Kidney (tissue), 22 donors: ENCODE measurements at places on chromosomes 5 and 9.

DNA sequence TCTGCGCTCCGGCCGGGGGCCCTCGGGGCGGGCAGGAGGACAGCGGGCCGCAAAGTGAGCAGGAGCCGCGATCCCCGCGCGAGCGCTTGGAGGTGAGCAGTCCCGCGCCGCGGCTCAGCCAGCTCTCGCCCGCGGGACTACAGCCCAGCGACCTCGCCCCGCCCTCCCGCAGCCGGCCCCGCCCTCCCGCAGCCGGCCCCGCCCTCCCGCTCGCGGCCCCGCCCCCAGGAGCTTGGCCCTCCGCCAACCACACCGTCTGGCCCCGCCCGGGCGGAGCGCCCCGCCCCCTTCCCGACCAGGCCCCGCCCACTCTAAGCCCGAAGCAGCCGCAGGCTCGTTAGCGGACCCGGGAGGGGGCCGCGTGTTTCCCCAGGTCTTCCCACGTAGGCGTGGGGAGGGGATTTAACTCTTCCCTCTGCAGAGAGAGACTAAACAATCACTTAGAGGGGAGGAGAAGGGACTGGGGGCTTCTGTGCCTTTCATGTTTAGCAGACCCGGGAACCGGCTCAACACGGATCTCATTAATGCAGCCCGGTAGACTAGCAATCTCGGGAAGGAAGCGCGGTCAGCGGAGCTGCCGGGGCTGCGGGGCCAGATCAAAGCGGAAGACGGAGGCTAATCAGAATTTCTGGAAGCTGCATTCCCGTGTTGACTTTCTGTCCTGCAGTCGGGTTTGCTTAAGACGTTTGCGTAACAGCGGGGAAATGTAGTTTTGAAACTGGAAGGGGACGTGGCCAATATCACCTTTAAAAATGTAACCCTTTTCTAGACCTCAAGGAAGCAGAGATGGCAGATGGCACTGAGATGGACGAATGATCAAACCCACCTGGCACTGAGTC lies at the start of gene MYO10:
Gene MYO10 (minus strand): TSS at position 139 of the 839 bp plus-strand sequence. CDS start 480 bp downstream, outside the sequence.
- DNase-seq = peak; percentile 90

DNA sequence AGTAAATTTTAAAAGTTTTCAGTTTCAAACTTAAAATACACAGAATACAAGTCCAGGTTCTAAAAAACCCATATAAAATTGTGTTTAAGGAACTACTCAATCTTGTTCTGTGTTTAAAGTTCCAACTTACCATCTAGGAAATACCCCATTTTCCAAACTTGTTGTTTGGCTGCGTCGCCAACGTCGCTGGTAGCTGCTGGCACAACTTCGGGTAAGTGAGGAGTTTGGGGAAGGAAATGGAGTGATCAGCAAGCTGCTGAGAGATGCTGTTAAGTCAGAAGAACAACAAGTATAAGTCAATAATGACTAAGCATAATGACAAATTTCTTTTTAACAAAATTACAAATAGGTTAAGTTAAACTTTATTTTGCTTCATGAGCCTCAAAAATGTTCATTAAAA lies 71.3 kb upstream of the RAPGEF6 start:
- DNase-seq = no peak

- DNase-seq = no peak
Observed at GRCh38 chr9:128887914-128888350, 6.0 kb downstream of the LRRC8A start.

GRCh38 chr9:131915181-131915580 lies 164.5 kb downstream of the MED27 start:
- no peak for DNase-seq

DNA sequence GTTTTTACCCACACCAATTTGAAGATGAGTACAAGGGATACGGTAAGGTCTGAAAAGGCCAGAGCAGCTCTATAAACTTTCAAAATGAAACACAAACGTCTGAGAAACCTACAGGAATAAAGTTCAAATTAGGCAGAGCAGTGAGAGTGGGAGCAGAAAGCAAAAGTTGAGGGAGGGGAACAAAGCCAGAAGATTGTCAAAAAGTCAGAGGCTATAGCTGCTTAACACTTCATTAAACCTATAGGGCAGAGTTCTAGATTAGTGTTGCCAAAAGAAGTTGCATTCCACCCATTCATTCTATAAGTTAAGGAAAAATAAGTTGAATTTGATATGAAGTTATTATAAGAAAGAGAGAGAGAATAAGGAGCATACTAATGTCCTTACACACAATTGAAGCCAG lies 309.6 kb upstream of the CD180 start:
- DNase-seq = no peak
